NCI-H446 treated with DMSO at 0.1 percent for 48 hours (cell line): ENCODE measurements at places on chromosomes 5 and 9.
A peak's percentile ranks its signal among the peaks of the same experiment; 100 is the strongest.

- DNase-seq, result peak; percentile 73
Observed at GRCh38 chr5:95162231-95162992, 122.5 kb downstream of the MCTP1 start.

DNA sequence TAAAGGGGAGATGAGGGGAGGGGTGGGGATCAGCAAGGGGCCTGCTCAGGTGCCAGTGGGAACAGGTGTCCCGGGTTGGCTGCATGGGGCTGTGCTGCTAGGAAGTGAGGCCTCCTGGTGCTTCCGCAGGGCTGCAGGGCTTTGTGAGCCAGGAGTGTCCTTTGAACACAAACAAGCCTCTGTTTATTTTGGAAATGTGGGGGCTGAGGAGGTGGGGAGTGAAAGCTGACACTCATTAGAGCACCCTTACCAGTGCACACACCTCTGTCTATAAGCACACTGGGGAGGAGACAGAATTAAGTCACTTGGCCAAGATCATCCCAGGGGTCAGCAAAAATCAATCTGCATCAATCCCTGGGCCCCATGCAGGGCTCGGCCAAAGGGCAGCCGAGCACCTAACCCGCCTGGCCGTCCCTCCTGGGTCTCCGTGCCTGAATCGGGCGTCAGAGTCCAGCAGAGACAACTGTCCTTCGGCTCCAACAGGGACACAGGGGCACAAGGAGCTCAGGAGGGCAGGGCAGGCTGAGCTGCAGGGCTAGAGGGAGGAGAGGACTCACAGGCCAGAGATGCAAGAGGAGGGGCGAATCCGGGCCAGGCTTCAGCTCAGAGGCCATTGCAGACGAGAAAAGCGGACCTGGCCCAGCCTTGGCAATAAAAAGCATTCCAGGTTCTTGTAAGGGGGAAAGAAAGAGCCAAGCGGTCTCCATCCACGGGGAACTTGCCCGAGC lies 99.8 kb downstream of the VAV2 start:
- DNase-seq, result no peak

DNA sequence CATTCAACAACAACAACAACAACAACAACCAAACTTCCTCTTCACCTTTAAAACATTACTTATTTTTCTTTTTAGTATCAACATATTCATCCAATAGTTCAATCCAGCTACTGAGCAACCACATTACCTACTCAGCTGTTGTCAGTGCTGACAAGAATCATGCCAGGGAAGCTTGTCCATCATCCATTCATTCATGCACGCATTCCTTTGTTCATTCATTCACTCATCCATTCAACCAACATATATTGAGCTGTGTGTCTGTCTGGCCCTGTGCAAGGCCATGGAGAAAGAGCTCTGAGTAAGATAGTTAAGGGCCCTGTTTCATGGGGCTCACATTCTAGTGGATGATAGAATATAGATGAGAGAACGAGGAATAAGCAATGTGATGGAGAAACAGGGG lies 80.2 kb upstream of the TBC1D2 start:
- no peak for DNase-seq

GRCh38 chr5:179533907-179534306 lies 16.4 kb upstream of the RUFY1 start:
- DNase-seq, result no peak

DNA sequence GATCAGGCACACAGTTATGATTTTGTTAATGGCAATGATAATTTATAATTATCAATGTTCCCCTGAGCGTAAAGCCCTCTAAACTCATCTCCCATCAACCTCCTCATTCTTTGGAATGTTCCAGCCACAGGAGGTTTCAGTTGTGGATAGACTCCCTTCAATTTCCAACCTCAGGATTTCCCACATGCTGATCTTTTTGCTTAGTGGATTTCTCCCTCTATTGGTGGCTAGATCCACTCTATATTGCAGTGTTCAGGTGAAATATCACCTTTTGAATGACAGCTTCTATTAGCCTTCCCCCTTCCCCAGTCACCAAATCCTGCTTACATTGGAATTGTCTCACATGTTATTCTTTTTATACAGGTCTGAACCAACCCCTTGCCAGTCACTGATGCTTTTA lies 113.9 kb downstream of the CDH10 start:
- DNase-seq, result no peak

GRCh38 chr9:131739133-131739958 lies 530 bp downstream of the RAPGEF1 start:
- no peak for DNase-seq

DNA sequence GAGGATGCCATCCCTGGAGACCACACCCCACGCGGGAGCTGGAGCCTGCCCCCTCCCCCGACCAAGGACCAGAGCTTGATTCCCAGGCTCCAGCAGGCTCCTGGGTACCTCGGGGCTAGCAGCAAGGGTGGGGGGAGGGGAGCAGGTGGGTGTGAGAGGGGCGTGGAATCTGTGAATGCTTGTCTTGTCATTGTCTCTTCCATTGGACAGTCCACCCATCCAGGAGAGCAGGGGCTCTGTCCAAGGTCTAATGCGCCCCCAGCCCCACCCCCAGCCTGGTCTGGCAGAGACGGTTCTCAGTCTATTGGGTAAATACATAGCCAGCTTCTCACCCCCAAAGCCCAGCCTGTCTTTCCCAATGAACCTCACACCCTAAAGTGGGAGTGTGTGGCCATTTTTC lies 22.8 kb downstream of the URM1 start:
- DNase-seq, result no peak

- no peak for DNase-seq
Observed at GRCh38 chr9:68567565-68567964, 26.9 kb upstream of the TMEM252 start.

DNA sequence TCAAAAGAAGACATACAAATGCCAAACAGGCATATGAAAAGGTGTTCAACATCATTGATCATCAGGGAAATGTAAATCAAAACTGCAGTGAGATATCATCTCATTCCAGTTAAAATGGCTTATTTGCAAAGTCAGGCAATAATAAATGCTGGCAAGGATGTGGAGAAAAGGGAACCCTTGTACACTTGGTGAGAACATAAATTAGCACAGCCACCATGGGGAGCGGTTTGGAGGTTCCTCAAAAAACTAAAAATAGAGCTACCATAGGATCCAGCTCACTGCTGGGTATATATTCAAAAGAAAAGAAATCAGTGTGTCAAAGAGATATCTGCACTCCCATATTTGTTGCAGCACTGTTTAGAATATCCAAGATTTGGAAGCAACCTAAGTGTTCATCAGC lies 50.3 kb downstream of the AP3S1 start:
- DNase-seq, result no peak

- DNase-seq, result no peak
Observed at GRCh38 chr5:134517553-134517952, 7.9 kb upstream of the JADE2 start.

DNA sequence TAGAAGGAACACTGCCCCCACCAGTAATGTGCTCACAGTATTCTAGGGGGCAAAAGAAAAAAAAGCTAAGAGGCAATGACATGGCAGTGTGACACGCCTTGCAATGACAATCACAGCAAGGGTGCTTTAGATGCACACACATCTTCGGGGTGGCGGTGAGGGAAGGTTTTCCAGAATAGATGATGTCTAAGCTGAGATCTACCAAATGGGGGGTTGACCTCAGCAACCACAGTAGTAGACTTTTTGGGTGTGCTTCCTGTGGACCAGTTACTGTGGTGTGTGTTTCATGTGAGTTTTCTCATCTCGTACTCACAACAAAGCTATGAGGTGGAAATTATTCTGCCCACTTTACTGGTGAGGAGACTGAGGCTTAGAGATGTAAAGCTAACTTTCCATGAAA lies 10.2 kb upstream of the IL12B start:
- DNase-seq, result no peak

DNA sequence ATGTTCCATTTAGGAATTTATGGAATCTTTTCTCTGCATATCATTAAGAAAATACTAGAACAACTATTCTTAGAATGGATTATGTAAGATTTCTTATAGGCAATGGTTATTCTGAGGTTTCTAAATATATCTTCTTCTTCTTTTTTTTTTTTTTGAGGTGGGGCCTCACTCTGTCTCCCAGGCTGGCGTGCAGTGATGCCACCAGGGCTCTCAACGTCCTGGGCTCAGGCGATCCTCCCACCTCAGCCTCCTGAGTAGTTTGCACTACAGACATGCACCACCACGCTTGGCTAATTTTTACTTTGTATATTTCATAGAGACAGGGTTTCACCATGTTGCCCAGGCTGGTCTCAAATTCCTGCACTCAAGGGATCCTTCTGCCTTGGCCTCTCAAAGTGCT lies 137.2 kb downstream of the SREK1 start:
- no peak for DNase-seq

- no peak for DNase-seq
Observed at GRCh38 chr5:32251871-32252458, 60.8 kb downstream of the MTMR12 start.
